ENCODE measurements at places on chromosomes 4 and X.

DNA sequence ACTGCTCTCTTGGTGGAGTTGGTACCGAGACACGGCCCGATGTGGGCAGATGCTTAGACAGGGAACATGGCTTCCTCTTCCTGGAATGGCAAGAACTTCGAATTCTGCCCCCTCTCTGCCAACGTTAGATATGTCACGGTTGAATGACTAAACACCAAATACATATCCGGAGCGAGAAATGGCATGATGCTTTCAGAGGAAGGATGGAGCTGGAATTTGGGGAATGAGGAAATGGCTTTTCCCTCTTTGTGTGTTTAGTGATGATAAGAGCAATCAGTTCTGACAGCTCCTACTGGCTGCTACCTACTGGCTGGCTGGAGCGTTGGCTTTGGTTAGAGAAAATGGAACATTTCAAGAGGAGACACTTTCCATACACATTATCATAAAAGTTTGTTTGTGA is 140.0 kb downstream of the DHRSX start:
- no peak for DNase-seq

GRCh38 chrX:38249965-38250364 is 29.3 kb upstream of the SRPX start:
- DNase-seq, result peak; percentile 41

- no peak for DNase-seq
These were observed 7.2 kb upstream of the PPEF2 start for GRCh38 chr4:75909405-75909804.

- DNase-seq, result no peak
These were observed 201.5 kb upstream of the KLF3 start for GRCh38 chr4:38462367-38463055.

DNA sequence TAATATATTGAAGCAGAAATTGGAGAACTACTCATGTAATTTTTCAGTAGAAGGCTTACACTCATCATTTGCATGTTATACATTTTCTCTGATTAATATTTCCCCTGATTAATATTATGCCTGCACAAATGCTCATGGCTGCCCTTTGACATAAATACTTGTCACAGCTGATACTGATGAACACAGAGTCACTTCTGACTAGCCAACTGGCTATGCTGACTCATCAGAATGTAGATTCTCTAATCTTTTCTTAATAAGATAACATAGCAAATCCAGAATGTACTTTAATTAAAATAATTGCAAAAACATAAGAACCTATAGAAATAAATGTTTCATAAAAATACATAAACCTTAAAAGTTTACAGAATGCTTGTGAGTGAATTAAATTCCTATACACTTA is 52.4 kb upstream of the C4orf54 start:
- DNase-seq, result no peak

DNA sequence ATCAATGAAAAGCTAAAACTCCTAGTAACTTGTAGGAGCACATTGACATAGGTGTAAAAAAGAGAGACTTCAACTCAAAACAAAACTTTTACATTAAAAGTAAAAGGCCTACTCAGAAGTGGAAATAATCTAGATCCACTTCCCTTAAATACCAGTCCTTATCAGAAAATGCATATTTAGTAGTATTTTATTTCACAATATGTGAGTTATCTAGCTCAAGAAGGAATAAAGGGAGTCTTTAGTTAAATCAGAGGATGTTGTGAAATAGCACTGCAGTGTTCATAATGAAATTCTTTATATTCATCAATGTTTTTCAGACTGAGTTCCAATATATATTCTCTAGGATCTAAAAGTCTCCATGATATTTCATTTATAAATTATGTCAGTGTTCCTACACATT is 715.0 kb downstream of the GRID2 start:
- no peak for DNase-seq

DNA sequence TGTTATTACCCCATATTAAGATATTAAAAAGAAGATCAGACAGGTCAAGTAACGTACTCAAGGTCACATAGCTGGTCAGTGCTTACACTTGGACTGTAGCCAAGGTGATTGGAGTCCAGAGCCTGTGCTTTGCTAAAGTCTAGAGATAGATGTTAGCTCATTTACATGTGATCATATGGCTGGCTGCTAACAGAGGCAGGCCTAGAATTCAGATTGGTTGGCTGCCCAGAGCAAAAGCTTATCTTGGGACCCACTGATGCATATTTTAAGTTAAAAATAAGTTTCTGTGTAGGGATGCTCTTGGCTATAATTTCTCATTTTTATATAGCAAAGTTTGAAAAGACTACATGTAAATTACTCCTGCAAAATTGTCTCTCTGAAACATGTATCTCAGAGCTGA is 18.1 kb upstream of the EXOC1L start:
- no peak for DNase-seq

- no peak for DNase-seq
These were observed 5.5 kb upstream of the MMAA start for GRCh38 chr4:145613566-145614232.

DNA sequence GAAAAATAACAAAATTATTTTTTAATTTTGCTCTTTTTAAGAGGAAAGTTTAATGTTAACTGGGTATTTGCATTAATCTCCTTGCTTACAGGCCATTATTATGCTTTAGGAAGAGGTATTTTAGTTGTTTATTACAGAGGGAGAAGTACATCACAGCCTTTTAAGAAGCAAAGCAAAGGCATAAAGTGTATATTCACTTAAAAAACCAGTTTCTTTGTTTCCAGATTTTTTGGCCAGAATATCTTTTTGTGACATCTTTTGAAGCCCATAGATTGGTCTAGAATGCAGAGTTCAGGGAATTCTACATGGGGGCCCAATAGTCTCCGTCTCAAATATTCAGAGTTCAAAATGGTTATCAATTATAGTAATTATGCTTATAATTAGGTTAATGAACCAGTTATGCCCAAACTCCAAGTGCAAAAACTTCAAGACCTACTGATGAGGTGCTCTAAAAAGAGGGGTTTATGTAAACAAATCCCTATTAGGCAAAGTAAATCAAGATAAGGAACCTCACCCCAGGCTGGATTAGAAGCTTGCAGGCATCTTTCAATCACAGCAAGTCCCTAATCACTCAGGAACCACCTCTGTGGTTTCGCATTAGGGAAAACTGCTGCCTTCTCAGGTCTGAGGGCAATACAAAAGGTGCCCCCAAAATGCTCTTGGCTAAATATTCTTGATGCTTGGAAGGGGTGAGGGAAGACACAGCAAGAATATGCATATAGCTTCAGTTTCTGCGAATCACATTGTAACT is 1.4 kb downstream of the CXXC4 start:
- DNase-seq, result no peak

DNA sequence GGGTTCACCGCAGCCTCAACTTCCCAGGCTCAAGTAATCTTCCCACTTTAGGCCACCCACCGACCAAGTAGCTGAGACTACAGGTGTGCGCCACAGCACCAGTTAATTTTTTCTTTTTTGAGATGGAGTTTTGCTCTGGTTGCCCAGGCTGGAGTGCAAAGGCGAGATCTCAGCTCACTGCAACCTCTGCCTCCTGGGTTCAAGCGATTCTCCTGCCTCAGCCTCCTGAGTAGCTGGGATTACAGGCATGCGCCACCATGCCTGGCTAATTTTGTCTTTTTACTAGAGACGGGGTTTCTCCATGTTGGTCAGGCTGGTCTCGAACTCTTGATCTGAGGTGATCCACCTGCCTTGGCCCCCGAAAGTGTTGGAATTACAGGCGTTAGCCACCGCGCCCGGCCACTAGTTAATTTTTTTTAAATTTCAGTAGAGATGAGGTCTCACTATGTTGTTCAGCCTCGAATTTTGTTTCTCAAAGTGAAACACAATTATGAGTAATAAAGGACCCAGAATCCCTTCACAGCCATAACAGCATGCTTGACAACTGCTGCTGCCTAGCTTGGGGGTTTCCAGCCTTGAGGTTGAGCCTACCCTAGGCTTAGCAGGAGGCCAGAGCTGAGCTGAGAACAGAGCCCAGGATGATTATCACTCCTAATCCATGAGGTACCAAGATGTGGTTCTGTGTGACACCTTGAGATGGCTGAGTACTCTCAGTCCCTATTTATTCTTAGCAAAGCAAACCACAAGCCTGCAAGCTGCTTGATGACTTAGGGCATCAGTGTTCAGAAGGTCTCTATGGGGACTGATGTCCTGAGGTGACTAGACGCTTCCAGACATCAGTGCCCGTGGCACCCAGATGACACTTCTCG is 41.6 kb upstream of the NKRF start:
- no peak for DNase-seq

DNA sequence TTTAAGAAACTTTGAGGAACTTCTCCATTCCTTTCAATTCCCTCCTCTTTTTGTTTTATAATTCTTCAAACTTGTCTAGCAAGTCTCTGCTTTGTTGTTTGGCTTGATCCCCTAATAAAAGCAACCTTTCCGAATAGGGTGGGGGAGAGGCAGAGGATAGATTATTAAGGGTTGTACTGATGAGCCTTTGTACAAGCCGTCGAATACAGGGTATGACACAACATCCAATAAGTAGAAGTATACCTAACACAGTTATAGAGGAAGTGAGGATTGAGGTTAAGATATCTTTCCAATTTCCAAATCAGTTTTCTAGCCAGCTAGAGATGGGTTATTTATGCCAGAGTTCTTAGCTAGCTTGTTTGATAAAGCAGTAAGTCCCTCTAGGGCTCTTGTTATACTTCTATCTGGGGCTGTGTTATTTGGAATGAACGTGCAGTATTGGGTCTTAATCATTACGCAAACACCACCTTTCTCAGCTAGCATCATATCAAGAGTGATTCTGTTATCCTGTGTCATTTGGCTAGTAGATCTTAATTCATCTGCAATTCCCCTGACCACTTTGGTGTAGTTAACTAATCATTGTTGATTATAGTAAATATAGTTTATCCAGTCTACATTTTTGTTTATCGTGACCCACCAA is 18.5 kb downstream of the METAP1 start:
- no peak for DNase-seq

DNA sequence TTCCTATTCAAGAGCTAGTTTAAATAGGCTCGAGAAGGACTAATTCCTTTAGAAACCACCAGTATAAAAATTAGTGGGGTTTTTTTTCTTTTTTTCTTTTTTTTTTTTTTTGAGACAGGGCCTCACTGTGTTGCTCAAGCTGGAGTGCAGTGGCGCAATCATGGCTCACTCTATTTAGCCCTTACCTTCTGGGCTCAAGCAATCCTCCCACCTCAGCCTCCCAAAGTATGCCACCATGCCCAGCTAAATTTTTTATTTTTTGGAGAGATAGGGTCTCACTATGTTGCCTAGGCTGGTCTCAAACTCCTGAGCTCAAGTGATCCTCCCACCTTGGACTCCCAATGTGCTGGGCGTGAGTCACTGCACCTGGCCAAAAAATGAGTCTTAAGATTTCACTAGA is 52.8 kb downstream of the APOO start:
- DNase-seq, result no peak

GRCh38 chr4:77652237-77652897 is 46.7 kb downstream of the CXCL13 start:
- DNase-seq, result no peak

GRCh38 chrX:39728025-39728424 is 369.7 kb downstream of the BCOR start:
- DNase-seq, result no peak

DNA sequence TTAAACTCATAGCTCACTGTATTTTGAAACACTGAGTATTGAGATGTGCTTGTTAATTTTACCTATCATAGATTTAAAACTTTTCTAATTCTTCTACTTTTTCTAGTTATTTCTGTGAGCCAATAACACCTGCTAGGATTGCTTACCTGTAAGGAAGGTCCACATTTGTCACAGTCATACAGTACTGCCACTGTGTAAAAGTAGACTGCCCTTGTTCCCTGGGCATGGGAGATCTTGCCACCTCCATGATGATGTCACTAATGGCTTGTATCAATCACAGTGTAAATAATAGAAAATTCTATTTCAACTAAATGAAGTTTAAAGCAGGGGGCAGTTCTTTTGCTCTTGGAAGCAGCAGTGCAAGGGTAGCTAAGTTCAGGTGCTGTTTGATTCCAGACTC is 35.9 kb downstream of the GK start:
- no peak for DNase-seq

- DNase-seq, result no peak
These were observed 152.7 kb downstream of the C4orf33 start for GRCh38 chr4:129248621-129249020.
